Esophagus squamous epithelium (tissue), 5 donors: ENCODE measurements at places on chromosomes 3 and 15.

DNA sequence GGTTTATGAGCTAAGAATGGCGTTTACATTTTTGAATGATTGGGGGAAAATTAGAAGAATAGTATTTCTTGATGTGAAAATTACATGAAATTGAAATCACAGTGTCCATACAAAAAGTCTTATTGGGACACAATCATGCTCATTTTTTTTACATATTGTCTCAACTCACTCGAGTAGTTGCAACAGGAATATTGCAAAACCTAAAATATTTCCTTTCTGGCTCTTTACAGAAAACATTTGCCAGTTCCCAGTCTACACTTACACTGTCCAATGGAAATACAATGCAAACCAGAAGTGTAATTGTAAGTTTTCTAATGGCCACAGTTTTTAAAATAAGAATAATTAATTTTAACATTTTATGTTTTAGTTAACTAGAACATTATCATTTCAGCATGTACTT, 137.8 kb downstream of the SAMMSON start:
- no peak for DNase-seq

DNA sequence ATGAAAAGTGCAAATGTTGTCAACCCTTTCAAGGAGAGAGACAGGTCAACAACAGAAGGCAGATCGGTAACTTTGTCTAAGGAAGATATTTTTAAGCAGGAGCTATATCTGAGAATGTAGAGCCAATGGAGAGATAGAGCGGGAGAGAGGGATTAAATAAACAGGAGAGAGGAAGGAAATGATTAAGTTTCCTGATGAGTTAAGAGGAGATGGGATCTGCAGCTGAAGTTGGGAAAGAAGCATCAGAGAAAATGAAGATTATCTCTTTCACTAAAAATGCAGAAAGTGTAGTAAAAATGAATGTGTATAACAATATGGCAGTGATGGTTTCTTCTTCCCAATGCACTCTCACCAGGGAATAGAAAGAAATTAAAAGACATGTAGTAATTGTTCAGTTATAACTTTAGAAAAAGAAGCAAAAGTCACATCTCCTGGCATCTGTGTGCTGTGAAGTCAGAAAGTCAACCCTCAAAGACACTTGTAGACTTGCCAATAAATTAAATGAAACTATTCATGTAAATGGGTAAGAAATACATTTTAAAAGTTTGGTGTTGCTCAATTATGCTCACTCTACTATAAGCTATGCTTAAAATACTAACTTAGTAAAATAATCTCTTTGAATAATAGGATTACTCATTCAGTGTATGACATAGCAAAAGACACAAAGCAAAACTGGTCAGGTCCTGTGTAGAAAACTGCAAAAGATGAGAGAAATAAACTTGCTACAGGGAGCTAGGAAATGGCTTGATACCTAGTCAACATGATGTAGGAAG, 264.6 kb downstream of the ZIC4 start:
- no peak for DNase-seq

DNA sequence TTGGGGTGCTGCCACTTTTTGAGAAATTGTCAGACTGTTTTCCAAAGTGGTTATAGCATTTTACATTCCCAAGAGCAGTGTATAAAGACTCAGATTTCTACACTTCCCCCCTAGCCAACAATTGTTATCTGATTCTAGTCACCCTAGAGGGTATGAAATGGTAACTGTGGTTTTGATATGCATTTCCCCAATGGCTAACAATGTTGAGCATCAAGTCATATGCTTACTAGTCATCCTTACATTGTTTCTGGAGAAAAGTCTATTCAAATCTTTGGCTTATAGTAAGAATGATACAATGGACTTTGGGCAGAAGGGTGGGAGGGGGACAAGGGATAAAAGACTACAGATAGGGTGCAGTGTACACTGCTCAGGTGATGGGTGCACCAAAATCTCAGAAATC, 73.3 kb downstream of the CSNK1G1 start:
- DNase-seq = no peak

DNA sequence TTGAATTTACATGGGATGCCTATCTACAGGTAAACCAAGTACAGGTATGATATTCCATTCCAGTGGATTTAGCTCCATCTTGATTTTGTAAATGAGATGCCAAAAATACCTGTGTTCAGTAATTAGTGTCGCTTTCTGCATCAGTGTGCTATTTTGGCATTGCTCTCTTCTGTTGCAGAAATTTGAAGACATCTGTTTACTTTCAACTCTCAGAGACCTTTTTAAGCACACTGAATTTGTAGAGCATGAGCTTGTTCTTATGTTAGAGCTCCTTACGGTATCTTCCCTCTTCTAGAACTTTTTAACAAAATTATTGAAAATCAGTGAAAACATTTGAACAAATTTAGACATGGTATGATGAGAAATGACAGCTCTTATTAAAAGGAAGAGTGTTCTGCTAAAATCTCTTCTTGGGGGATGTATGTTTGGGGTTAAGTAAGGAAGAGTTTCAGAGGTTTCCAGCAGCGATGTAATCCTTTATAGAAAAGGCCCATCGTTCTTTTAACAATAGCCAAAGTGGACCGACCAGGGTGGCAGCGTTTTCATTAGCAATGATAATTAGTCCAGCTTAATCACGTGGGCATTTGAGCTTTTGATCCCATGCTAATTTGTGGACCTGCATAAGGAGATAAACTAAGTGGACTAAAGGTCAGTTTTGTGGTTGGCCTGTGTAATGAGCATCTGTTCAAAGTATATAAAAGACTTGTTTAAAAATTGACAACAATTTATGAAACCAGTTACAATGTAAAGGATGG, 385.4 kb downstream of the PTPRG start:
- no peak for DNase-seq

DNA sequence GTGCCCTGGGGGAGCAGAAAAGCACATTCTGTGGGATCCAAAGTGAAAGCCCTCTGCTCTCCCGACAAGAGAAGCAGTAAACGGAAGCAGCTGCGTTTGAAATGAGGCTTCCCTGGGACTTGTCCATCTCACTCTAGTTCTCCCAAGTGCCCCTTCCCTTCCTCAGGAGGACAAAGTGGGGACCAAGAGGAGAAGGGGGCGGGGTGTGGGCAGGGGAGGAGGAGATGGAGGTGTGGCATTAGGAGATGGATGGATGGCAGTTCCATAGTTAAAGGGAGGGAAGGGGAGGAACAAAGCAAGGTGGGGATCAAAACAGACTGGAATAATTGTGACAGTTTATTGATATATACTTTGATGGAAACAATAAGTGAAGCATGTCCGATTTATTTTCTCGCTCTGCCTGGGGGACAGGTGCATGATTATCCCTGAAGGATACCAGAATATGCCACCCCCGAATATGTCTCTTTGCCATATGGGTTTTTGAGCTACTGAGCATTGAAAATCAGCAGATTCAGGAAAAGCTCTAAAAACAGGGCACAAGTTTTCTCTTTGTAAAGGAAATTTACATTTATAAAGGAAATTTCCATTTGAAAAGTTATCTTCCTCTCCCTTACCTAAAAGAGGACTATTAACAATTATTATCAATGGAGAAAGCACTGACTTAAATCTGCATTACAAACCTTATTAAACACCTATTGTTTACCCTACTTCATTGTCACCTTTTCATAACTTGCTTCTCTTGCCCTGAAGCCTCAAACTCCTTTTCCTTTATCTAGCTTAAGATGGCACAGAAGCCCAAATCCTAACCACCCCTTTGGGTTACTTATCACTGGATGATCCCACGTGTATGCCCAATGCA, 58.9 kb upstream of the DAZL start:
- DNase-seq = no peak

- no peak for DNase-seq
Observed at GRCh38 chr3:170745211-170745718, 124.7 kb downstream of the RPL22L1 start.

GRCh38 chr3:40847551-40847992, 322.8 kb downstream of the ZNF621 start:
- no peak for DNase-seq

DNA sequence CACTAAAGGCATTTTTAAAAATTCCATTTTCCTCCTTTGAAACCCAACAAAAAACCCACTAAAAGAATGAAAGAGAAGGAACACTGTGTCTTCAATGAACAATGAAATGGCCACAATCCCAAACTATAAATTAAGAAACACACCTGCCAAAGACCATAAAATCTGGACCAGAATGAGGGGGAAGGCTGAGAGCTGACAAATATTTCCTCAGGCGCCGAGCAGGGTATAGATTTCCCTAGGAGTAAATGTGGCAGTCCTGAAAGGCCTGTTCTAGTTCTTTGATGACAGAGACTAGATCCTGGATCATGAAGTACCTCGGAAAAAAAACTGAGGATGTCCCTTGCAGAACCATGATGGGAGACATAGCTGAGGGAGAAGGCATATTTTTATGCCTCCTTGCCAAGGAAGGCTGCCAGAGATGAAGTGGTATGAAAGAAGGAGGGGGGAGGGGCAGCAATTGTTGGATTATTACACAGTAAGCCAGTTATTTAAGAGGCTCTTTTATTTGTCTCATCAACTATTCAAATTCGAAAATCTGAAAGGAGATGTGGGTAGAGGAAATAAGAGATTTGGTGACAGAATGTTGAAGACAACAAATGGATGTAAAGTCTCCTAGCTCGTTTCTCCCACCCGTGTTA, 275.3 kb upstream of the GOLGA6L4 start:
- DNase-seq = no peak

GRCh38 chr15:62883938-62884479, 158.5 kb upstream of the TPM1 start:
- DNase-seq = no peak

- DNase-seq = no peak
Observed at GRCh38 chr15:38672273-38672672, 107.7 kb upstream of the RASGRP1 start.

DNA sequence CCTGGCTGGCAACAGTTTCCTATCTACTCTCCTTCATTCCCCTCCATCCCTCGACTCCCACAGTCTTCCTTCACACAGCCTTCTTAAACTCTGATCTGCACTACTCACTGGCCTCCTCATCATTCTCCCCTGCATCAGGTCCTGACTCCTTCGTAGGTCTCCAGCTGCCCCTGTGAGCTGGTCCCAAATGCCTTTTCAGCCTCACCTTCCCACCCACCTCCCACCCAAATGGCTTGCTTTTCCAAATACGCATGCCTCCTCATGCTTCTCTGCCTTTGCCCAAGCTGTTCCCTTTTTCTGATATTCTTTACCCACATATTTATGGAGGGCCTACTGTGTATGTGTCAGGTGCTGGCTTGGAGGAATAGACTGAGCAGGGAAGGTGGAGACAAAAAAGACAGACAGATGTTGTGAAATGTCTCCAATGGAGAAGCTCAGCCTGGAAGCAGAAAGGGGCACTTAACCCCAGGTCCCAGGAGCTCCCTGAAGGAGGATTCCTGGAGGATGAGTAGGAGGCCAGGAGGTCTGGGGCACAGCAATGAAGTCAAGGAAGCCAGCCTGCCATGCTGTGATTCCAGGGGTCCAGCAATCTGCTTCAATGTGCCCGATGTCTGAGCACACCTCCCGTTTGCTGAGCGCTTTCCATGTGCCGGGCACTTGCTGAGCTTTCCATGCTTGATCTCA, 252.2 kb downstream of the SHQ1 start:
- no peak for DNase-seq

GRCh38 chr3:41178576-41178975, 20.7 kb upstream of the CTNNB1 start:
- no peak for DNase-seq

GRCh38 chr3:56145410-56145809, 322.9 kb downstream of the ERC2 start:
- no peak for DNase-seq

GRCh38 chr3:175486255-175486654, 627.1 kb downstream of the NAALADL2 start:
- DNase-seq = no peak

- no peak for DNase-seq
Observed at GRCh38 chr3:115996420-115997108, 373.3 kb downstream of the GAP43 start.

GRCh38 chr3:113054552-113054951, 63.8 kb downstream of the GTPBP8 start:
- DNase-seq = no peak

DNA sequence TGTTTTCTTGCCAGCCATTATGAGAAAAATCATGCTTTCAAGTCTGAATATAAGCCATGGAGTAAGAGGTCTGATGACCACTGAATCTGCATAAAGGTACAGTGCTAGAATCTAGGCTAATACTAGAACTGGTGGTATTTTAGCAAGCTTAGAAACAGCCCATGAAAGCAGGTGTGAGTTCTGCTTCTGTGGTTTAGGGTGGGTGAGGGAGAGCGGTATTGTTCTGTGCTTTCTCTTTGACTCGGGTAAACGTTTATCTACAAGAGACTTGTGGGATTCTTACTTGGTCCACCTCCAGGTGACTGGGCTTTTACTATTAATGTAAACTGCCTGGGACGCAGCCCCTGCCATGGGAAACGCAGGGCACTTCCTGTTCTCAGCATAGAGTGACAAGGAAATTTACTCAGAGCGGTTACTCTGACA, 55.2 kb downstream of the PGPEP1L start:
- DNase-seq = no peak

- no peak for DNase-seq
Observed at GRCh38 chr15:74036271-74037170, 42.0 kb downstream of the PML start.

DNA sequence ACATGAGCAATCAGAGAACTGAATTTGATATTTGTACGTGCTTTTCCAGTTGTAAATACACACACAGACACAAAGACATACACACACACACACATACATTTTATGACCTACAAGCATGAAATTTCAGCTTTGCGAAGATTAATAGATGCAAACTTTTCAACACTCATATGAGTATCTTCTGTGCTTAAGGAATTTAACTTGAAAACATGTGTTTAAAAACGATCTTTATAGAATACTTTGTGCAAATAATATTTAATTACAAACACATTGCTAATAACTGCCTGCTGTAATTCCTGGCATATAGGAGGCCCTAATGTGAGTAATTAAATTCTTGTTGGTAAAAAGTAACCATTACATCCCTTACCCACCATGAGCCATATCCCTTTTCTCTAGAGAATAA, 107.7 kb upstream of the PLSCR5 start:
- no peak for DNase-seq
